Aorta (tissue), 5 donors: ENCODE measurements at places on chromosomes 3 and 15. TPM values are rescaled to one million over a fixed set of nuclear protein-coding genes. Genes with fewer than 3 reads are reported as not detected.
A peak's percentile ranks its signal among the peaks of the same experiment; 100 is the strongest.

The MCCC1 gene
- total RNA-seq = 20.8 TPM

GRCh38 chr15:87120555-87120954, 1040.9 kb downstream of the AGBL1 start:
- no peak for DNase-seq

DNA sequence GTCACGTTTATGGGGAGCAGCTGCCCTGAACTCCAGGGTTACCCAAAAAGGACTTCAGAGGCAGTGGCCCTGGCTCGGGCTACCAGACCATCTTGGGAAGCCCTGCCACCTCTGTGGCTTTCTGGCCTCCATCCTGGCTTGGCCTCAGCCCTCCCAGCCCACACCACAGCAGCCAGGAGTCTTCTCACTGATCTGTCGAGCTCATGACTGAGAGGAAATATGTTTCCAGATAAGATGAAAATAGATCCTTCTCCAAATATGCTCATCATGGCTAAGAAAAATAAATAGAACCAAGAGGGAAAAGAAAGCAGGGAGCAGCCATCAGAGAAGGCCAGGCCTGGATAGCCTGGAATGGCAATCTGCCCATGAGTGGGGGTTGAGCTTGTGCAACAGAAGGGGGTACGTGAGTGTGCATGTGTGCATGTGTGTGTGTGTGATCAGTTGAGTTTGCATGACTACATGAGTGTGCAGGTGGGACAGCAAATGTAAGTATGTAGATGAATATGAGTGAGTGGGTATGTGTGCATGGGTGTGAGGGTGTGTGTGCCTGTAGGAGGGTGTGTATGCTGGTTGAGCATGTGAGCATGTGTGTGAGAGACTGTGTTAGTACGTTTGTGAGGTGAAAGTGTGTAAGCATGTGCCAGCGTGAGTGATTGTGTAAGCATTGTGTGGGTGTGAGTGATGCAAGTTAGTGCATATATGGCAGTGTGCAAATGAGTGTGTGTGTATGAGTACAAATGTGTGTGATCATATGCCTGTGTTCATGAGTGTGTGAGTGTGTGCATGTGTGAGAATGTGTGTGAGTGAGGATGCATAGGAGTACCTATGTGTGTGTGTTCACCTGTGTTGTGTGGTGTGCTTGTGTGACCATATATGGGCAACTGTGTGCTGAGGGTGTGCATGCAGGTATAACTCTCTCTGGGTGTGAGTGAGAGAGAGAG, 9.9 kb upstream of the RFT1 start:
- no peak for DNase-seq

DNA sequence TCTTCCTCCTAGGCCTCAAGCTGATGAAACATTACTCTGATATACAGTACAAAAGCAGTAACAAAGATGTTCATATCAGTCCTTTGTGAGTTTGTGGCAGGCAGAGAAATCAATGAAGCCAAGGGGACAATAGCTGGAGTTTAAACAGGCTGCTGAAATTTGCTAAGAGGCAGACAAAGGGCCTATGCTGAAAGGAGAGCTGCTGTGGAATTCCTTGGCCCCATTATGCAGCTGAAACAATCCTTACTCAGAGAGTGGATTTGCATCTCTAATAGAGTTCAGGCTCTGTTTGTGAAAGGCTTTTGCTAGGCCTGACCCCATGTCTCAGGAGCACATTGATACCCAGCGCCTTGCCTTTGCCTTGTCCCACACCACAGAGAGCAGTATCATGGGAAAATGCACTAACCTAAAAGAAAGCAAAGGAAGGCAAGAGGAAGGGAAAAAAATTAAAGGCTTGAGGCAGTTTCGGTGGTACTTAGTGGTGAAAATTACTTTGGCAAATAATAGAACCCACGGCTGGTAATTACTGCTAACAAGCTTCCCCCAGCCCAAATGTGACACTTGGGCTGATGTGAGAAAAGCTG, 195.0 kb upstream of the EPHA3 start:
- DNase-seq = no peak

DNA sequence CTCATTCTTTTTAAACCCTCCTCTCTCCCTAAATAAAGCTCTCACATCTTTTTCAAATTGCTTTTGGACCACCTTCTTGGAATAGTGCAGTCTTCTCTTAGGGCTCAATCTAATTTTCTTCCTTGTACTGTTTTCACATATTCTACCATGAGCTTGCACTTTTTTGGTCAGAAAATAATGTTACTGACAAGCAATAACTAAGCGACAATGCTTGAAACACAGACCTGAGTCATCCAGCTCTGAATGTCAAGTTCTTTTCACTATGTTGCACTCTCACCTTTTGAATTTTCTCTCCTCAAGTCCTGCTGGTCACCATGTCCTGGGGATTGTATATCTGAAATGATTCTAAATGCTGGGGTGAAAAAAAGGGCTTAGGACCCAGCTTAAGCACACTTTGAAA, 8.9 kb downstream of the TNFAIP8L3 start:
- DNase-seq = no peak

DNA sequence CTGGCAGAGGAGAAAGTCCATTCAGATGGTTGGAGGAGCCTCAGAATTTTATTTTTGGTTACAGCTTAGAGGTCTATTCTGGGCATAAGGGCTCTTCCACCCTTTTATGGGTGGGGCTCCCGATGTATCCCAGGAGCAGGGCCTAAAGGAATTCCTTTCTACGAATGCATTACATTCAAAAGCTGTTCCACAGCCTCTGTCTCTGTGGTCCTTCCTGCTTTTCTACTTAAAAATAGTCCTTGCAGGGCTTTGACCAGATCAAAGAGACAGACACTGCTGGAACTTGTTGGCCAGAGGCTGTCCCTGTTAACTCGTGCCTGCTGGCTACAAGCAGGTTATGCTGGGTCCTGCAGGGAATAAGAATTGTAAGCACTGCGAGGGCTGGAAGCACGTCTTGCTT, 14.4 kb upstream of the NOX5 start:
- DNase-seq = no peak

The THRB gene
- total RNA-seq = 77.9 TPM

- peak; percentile 80 for DNase-seq
Measured at GRCh38 chr15:66907826-66908743, 157.3 kb upstream of the SMAD3 start.

The APBA2 gene
- total RNA-seq = 2.0 TPM

DNA sequence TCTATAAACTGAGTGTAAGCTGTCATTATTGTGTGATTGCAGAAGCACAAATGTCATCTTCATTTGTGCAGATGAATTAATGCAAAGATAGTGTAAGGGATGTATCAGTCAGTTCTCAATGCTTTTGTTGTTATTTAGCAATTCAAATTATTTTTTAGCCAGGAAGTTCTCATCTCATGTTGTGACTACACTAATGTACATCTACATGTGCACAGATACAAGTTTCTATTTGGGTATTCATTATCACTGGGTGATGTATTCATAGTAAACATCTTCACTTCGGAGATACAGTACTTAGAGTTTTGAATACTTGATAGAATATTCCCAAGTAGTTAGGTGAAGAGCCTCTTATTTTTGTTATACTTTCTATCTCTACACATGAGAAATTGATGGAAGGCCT, 11.1 kb downstream of the EIF2A start:
- no peak for DNase-seq

- DNase-seq = no peak
Measured at GRCh38 chr3:190083635-190084034, 37.1 kb downstream of the P3H2 start.

The TRIM69 gene
- total RNA-seq = 28.6 TPM

The ITIH1 gene
- total RNA-seq = not detected

DNA sequence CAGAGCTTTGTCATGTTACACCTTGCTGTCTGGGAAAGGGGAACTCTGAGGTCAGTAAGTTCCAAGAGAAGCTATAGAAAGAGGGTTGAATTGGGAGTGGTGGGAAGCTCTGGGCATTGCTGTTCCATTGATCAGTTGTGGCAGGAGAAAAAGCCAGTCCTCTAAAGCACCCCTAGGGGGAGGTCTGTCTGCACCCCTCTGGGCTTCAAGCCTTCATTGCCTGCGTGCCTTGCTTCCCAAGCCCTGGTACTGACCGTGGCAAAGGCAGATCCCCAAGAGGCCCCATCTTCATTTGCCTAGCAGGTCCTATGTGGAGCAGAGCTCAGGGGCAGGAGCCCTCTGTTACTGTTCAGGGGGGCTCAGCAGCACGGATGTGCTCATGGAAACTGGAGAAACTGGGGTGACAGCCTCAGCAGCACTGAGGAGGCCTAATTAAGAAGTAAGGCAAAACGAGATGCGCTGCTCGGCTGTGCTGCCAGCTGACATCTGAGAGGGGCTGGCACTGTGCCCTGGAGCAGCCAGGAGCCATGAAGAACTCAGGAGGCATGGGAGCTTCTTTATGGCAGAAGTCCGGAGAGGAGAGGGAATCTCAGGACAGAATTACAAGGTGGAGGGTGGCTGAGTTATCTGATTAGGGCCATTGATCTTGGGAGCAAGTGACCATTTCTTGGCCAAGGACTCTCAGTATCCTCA, 270.9 kb downstream of the RPLP1 start:
- DNase-seq = no peak

GRCh38 chr3:181330821-181331563, 341.5 kb upstream of the DNAJC19 start:
- no peak for DNase-seq

GRCh38 chr15:59137566-59137965, 32.6 kb downstream of the CCNB2 start:
- no peak for DNase-seq

GRCh38 chr3:197561926-197562325, 6.2 kb upstream of the BDH1 start:
- DNase-seq = no peak

DNA sequence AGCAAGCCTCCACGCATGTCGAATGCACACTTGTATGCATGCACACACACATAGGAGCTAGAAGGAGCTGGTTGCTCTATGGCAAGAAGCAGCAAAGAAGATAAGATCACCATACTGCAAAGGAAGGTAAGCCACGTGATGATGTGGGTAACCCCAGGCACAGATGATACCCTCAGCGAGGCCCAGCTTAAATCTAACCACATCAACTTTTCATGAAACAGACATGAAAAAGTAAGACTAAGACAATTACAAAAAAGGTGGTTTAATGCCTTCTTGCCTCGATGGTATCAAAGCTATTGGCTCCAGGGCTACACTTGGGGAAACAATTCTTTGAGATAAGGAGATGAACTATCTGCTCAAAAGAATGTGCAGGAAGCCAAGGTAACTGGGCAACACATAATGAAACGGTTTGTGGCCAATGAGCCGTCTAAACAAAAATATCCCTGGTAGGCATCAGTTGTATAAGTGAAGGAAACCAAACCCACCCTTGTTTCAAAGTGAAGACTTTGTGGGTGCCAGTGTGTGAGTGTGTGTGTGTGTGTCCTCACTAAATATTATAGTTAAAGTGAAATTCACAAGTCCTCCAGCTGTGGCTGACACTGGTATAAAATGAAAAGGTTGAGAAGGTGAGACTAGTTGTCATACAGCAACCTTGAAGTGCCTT, 365.7 kb upstream of the ICE2 start:
- DNase-seq = no peak

DNA sequence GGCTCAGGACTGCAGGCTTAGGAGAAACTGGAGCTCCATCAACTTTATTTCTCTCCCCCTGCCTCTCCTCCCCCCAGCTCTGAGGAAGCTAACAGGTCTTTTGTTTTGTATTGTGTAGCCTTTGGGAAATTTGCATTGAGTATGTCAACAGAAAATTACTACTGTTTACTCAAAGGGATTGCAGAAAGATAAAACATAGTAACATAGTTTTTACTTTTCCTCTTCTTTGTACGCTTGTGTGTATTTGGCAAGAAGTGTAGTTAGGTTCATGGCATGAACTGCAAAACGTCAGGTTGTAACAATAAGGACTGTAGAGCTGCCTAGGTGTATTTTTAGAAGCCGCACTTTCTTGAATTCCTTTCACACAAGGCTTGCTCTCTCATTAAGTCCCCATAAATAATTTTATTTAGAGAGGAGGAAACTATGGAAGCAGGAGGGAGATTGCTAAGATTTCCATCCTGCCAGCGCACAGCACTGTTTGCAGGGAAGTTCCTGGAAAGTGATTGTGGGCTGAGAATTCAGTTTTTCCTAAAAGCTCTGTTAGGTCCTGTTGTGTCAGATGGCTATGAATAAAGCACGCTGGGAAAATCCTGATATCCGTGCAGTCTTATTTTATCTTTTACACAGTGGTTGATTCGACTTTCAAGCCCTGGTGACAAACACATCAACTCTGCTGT, 21.1 kb upstream of the SATB1 start:
- DNase-seq = no peak

The HIGD1A gene
- total RNA-seq = 84.9 TPM

The NR2E3 gene
- 3.2 TPM for total RNA-seq

- no peak for DNase-seq
Measured at GRCh38 chr3:149415484-149415883, 38.0 kb upstream of the TM4SF1 start.

The EOMES gene
- 0.60 TPM for total RNA-seq

DNA sequence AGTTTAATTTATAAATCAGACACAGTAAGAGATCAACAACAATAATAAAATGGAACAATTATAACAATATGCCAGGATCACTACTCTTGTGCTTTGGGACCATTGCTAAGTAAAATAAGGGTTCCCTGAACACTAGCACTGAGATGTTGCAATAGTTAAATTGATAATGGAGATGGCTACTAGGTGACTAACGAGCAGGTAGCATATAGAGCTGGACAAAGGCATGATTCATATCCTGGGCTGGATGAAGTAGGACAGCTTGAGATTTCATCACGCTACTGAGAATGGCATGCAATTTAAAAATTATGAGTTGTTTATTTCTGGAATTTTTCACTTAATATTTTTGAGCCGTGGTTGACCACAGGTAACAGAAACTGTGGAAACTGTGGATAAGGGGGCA, 20.7 kb upstream of the MYZAP start:
- no peak for DNase-seq

- no peak for DNase-seq
Measured at GRCh38 chr3:101223016-101223415, 97.4 kb downstream of the IMPG2 start.

- DNase-seq = peak; percentile 82
Measured at GRCh38 chr3:12758025-12758781, 856 bp downstream of the TMEM40 start.

DNA sequence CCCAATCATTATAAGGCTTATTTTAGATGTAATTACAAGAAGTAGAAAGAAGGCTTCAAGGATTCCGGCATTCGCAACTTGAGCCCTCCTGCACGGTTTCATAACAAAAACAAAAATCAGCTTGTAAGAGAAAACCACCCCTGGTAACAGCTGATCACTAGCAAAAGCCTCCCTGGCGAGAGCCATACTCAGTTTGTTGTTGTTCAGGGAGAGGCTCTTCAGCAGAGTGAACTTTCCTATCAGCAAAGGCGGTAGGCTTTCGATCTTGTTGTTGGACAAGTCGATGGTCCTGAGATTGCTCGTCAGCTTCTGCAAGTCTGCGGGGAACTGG, 710 bp downstream of the LRRC57 start:
- no peak for DNase-seq

The FAM81A gene
- 1.2 TPM for total RNA-seq

The CCNL1 gene
- 159 TPM for total RNA-seq

The CHRNA7 gene
- total RNA-seq = 3.5 TPM

The ASB14 gene
- total RNA-seq = not detected

- no peak for DNase-seq
Measured at GRCh38 chr3:56629451-56629850, 53.6 kb downstream of the TASOR start.

DNA sequence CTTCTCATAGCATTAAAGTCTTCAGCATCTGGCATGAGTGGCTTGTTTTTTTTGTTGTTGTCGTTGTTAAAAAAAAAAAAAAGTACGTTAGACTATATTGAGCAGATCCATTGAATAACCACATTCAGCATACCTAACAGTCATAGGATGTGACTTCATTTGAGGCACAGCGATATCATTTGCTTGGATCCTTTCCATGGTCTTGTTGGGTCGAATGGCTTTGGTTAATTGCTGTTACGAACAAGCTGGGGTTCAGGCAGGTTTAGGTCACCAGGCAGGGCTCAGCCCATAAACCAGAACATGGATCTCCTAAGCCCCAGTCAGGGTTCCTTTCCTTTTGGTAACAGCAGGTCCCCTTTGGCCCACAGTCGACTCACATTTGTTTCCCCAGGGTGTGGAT, 76.2 kb downstream of the POLR2M start:
- DNase-seq = no peak
